ENCODE measurements at places on chromosomes 13 and 19. TPM values are rescaled to one million over a fixed set of nuclear protein-coding genes. Genes with fewer than 3 reads are reported as not detected.

CCDC70 gene
- not detected for total RNA-seq

ZSCAN4 gene
- not detected for total RNA-seq

PLVAP gene
- 67.7 TPM for total RNA-seq

FRY gene
- 2.1 TPM for total RNA-seq

LIPE gene
- 39.0 TPM for total RNA-seq

RABAC1 gene
- total RNA-seq = 106 TPM

DENND1C gene
- total RNA-seq = 4.4 TPM
